ENCODE measurements at places on chromosomes 16 and 17. TPM values are rescaled to one million over a fixed set of nuclear protein-coding genes. Genes with fewer than 3 reads are reported as not detected.

- DNase-seq, result no peak
These were observed 32.3 kb downstream of the SMIM36 start for GRCh38 chr17:55478971-55479370.

DNA sequence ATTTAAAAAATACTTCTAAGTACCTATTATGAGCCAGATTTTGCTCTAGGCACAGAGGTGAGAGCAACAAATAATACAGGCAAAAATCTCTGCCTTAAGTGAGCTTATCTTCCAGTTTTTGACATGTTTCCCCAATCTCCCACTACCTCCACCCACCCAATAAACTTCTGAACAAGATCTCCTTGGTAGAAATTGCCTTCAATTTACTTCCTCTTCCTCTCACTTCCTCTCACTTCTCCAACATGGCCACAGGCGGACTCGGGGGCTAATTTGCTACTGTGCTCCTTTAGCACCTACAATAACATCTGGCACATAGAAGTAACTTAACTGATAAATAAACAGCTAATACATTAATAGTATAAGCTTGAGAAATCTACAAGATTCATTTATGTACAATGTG, 82.6 kb downstream of the CACNG1 start:
- no peak for DNase-seq

GRCh38 chr16:1042049-1042744, 30.4 kb upstream of the SSTR5 start:
- DNase-seq, result no peak

- DNase-seq, result peak; percentile 63
These were observed 1.3 kb downstream of the HNF1B start for GRCh38 chr17:37743612-37743874.

The MLKL gene
- 24.4 TPM for total RNA-seq

The WNT3 gene
- total RNA-seq, result 0.95 TPM

The MMP28 gene
- total RNA-seq, result 62.7 TPM

GRCh38 chr16:70706948-70707465, 21.2 kb upstream of the MTSS2 start:
- no peak for DNase-seq

GRCh38 chr16:2953706-2954627, 10.1 kb upstream of the KREMEN2 start:
- DNase-seq, result no peak

DNA sequence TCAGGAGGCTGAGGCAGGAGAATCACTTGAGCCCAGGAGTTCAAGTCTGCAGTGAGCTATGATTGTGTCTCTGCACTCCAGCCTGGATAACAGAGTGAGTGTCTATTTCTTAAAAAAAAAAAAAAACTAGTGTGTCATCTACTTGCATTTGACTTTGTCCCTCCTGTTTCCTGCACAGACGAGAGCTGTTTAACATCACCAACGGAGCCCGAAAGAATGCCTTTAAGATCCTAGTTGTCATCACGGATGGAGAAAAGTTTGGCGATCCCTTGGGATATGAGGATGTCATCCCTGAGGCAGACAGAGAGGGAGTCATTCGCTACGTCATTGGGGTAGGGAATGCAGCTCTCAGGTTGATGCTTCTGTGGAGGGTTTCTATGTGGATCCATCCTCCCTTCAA, 13.4 kb downstream of the ITGAM start:
- DNase-seq, result no peak

The KCNAB3 gene
- 3.1 TPM for total RNA-seq

The ALDOA gene
- total RNA-seq, result 1,798 TPM

The IGF2BP1 gene
- 0.40 TPM for total RNA-seq

GRCh38 chr16:20997147-20997546, 96.6 kb downstream of the LYRM1 start:
- DNase-seq, result no peak

GRCh38 chr16:11198828-11199227, 57.2 kb downstream of the SOCS1 start:
- peak; percentile 90 for DNase-seq

- no peak for DNase-seq
These were observed 46.8 kb downstream of the CYB561 start for GRCh38 chr17:63399316-63399715.

GRCh38 chr16:80610481-80611156, 69.8 kb downstream of the DYNLRB2 start:
- no peak for DNase-seq

GRCh38 chr17:41061964-41062363, 2.0 kb upstream of the KRTAP2-3 start:
- no peak for DNase-seq

- no peak for DNase-seq
These were observed 134.4 kb downstream of the MAF start for GRCh38 chr16:79466111-79466510.

The TM4SF5 gene
- 17.3 TPM for total RNA-seq

GRCh38 chr17:77345260-77345910, 204.6 kb downstream of the SEC14L1 start:
- peak; percentile 22 for DNase-seq

GRCh38 chr17:73300392-73300791, 11.4 kb downstream of the CDC42EP4 start:
- DNase-seq, result no peak

- DNase-seq, result no peak
These were observed 52.1 kb downstream of the COPRS start for GRCh38 chr17:31806921-31807320.

- no peak for DNase-seq
These were observed 29.6 kb downstream of the WNT9B start for GRCh38 chr17:46881015-46881414.

- no peak for DNase-seq
These were observed 9.0 kb downstream of the TMEM11 start for GRCh38 chr17:21204935-21205334.

GRCh38 chr17:60065867-60066266, 12.9 kb downstream of the HEATR6 start:
- no peak for DNase-seq

DNA sequence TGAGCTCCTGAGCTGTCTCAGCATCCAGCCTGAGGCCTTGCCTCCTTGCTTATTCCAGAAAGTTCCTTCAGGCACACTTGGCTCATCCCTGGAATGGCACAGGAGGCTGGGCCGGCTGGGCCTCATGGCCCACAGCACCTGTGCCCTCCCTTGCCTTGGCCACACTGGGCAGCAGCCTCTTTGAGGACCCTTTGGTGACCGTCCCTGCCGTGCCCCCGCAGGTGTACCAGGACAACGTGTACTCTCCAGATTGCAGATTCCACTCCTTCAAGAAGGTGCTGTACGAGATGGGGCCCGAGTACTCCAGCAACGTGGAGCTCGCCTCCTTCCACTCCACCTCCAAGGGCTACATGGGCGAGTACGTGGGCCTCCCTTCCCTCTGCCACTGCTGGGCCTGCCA, 34.2 kb downstream of the GPT2 start:
- DNase-seq, result no peak

DNA sequence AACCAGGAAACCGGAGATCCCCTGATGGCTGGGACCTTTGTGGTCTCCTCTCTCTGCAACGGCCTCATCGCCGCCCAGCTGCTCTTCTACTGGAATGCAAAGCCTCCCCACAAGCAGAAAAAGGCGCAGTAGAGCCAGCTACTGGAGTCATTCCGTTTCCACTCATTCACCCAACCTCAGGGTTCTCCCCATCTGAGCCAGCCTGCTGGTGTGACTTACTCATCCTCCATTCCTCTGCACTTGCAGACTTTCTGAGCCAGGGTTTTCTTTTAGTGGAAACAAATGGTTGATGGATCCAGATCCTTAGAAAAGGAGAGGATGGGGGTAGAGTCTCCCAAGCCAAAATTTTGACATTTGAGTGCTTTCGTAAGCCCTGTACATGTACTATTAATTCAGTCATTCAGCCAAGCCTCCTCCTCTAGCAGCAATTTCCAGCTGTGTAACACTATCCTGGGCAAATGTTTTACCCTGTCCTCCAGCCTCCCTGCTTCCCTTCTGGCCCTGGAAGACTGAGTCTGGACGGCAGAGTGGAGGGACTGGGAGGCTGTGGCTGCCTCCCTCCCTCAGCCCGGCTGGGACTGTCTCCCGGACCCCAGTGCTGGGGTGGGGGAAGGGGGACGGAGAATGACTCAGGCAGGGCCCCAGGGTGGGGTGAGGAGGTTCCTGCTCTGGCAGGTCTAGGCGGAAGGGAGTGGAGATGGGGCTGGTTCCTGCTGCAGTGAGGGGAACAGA, 2.3 kb downstream of the SOX15 start:
- no peak for DNase-seq

The PIEZO1 gene
- total RNA-seq, result 146 TPM

- no peak for DNase-seq
These were observed 72.8 kb upstream of the ATF7IP2 start for GRCh38 chr16:10312784-10313724.

- no peak for DNase-seq
These were observed 1.9 kb upstream of the MAP3K14 start for GRCh38 chr17:45318561-45319230.

DNA sequence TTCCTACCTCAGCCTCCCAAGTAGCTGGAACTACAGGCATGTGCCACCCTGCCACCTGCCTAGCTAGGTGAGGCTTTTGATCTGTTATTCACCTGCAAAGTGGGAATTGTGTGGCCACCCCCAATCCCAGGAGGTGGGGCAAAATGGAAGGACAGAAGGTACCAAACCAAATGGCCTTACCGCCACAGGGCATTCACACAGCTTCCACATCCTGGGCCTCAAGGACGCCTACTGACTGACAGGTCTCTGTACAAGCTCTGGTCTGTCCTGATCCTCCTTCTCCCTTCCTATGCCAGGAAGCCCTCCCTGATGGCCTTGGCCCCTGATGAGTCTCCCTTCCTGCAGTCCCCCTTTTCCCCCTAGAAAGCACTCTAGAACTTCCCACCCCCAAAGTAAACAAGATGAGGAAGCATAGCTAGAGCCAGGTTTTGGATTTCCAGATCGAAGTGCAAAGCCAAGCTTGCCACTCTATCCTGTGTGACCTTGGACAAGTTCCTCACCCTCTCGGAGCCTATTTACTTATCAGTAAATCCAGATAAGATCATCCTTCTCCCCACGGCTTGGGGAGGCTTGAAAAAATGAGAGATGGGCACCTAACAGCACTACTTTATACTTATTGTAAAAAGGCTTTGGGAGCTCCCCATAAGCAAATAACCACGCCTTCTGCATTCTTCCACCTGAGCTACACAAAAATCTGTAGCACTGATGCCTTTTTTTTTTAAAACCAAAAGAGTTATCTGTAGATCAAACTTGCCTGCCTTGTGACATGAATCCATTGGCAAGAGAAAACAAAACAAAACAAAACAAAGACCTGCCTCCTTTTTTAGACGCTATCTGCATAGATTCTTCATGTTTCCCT, 4.5 kb downstream of the PLLP start:
- DNase-seq, result no peak

DNA sequence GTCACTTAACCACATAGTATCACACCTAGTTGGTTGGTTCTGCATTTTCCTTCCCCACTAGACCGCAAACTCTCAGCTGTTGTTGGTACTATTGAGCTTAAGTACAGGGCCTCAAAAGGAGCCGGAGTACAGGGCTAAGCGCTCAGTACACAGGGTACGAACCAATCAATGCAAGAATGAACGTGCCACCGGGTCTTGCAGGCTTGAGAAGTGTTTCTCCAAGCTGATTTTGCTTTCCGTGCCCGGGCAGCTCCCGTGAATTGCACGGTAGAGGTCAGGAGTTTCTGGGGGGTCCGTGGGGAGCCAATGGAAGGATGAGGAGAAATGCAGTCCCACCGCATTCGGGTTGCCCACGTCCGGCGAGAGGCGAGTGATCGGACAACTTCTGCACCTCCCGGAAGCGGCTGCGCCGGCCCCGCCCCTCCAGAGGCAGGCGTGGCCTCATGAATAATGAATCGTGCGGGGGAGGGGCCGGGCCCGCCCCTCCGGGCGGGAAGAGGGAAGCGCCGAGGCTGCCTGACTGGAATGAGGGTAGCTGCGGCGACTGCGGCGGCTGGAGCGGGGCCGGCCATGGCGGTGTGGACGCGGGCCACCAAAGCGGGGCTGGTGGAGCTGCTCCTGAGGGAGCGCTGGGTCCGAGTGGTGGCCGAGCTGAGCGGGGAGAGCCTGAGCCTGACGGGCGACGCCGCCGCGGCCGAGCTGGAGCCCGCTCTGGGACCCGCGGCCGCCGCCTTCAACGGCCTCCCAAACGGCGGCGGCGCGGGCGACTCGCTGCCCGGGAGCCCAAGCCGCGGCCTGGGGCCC, at the start of gene SNTB2:
SNTB2 (plus strand) TSS at position 523 of the 804 bp plus-strand sequence; CDS start at position 526, 3 bp downstream.
- peak; percentile 94 for DNase-seq

The KCNG4 gene
- total RNA-seq, result not detected

GRCh38 chr16:51328733-51329132, 177.7 kb upstream of the SALL1 start:
- no peak for DNase-seq
